ENCODE measurements at places on chromosomes 7 and 10.

- DNase-seq: no peak
Measured at GRCh38 chr7:95687759-95688343, 84.5 kb upstream of the DYNC1I1 start.

GRCh38 chr7:70776627-70777101, 355.3 kb upstream of the GALNT17 start:
- DNase-seq: no peak

GRCh38 chr10:7184660-7185366, 226.0 kb downstream of the SFMBT2 start:
- no peak for DNase-seq

GRCh38 chr7:79425665-79426064, 27.8 kb downstream of the MAGI2 start:
- DNase-seq: no peak

- no peak for DNase-seq
Measured at GRCh38 chr10:47021850-47022249, 110.6 kb downstream of the PTPN20 start.

- no peak for DNase-seq
Measured at GRCh38 chr7:156892081-156892800, 742 bp downstream of the LMBR1 start.

DNA sequence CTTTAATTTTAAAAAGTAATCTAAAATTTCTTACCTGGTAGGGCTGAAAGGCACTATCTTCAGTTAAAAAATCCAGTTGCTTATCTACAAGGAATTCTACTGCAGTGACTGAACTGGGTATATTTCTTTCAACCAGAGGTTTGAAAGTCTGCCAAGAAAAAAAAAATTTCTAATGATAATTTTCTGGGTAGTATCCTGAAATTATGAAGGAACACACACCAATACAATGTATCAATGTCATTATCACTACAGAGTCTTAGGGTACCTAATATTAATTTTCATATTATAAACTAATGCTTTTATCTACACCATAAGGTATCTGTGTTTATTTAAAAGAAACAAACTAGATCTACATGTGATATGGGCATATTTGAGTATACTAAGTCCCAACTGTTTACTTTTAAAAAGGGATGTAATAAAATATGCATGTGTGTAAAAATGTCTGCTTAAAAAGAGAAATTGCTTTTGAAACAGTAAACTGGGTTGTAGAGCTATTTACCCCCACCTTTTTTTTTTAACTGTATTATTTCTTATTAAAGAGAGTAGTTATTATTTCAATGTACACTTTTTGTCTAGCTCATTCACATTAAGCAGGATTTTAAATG, 131.6 kb downstream of the NRBF2 start:
- no peak for DNase-seq

- DNase-seq: no peak
Measured at GRCh38 chr7:3000566-3000965, 43.1 kb downstream of the CARD11 start.

- DNase-seq: no peak
Measured at GRCh38 chr10:103086261-103086660, 106.8 kb downstream of the NT5C2 start.

GRCh38 chr7:105581066-105581811, at the start of gene EFCAB10:
EFCAB10 (minus strand) TSS chr7:105581493; CDS start chr7:105581463, 30 bp downstream.
- DNase-seq: no peak

DNA sequence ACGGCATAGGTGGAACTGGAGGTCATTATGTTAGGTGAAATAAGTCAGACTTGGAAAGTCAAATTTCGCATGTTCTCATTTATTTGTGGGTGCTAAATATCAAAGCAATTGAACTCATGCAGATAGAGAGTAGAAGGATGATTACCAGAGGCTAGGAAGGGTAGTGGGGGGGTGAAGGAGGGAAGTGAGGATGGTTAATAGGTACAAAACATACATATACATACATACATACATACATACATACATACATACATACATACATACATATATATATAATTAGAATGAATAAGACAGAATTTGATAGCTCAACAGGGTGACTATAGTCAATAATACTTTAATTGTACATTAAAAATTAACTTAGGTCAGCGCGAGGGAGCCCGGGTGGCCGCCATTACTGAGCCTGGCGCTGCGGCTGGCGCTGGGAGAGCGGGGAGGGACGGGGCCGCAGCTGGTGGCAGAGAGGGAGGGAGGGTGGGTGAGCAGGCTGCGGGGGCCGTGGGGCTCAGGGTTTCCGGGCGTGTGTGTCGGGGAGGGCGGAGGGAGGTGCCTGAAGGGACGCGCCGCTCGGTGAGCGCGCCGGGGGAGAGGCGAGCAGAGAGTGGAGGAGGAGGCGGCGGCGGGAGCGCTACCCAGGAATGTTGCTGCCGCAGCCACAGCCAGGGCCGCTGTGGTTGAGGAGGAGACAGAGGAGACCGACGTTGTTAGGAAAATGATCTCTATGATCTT, 85.8 kb upstream of the EGFR start:
- no peak for DNase-seq

GRCh38 chr7:65471587-65471986, 97.9 kb downstream of the ZNF92 start:
- no peak for DNase-seq

GRCh38 chr7:2668401-2668800, 19.6 kb upstream of the AMZ1 start:
- no peak for DNase-seq

DNA sequence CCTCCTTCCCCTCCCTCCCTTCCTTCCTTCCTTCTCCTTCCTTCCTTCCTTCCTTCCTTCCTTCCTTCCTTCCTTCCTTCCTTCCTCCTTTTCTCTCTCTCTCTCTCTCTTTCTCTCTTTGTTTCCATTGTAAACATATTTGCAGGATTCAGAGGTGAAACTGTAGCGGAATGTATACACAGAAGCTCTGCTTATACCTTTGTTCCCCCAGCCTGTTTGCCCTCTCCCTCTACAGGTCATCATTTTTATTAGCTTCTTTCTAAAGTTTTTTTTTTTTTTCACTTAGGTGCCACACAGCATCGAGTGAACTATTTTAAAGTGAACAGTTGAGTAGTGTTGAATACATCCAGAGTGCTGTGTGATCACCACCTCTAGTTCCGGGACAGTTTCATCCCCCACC, 20.7 kb downstream of the SDK1 start:
- no peak for DNase-seq

GRCh38 chr7:25427721-25428120, 199.4 kb upstream of the NPVF start:
- DNase-seq: no peak

DNA sequence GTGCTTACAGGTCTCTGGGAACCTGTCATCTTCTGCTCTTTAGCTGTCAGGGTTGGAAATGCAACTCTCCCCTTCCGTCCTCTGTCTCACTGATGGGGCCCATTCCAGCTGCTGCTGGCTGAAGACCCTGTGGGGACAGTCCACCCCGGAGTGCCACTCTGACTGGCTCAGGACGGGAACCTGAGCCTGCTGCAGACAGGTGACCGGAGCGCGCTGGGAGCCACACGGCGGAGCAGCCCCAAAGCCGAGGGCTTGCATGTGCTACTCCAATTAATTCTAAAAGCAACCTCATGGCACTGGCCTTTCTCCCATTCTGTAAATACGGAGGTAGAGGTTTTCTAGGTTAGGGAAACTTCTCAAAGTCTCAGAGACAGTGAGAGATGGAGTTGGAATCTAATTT, 223.5 kb upstream of the PITRM1 start:
- DNase-seq: no peak

All from esophagus squamous epithelium (tissue), 5 donors.